ENCODE measurements at places on chromosomes 2 and 18. TPM values are rescaled to one million over a fixed set of nuclear protein-coding genes. Genes with fewer than 3 reads are reported as not detected.

The ACVR1C gene
- total RNA-seq, result 12.5 TPM

The EFR3B gene
- 69.5 TPM for total RNA-seq

The ADAM23 gene
- 37.2 TPM for total RNA-seq

The ERICH2 gene
- total RNA-seq, result not detected

The ELOA2 gene
- not detected for total RNA-seq

The GDF7 gene
- total RNA-seq, result 0.31 TPM

The ST6GAL2 gene
- 140 TPM for total RNA-seq

The TTN gene
- total RNA-seq, result 6.3 TPM

The NEU2 gene
- total RNA-seq, result not detected

The IL1RN gene
- not detected for total RNA-seq
